ENCODE measurements at places on chromosomes 6 and 20.

DNA sequence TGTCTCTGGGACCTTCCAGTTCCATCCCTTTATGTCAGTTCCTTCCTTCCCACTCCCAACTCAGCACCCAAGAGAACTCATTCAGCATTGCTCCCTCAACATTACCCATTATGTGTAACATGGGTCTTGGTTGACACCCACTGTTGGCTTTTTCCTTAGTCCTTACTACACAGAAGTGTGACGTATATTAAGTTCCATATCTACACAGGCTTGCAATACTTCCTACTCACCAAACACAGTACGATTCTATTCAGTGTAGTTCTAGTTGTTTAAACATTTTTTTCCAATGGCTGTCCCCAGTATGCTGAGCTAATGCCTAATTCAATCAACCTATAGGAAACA is 37.7 kb downstream of the ARHGAP18 start:
- no peak for DNase-seq

- no peak for DNase-seq
Measured at GRCh38 chr20:36819659-36820058, 46.1 kb upstream of the DSN1 start.

DNA sequence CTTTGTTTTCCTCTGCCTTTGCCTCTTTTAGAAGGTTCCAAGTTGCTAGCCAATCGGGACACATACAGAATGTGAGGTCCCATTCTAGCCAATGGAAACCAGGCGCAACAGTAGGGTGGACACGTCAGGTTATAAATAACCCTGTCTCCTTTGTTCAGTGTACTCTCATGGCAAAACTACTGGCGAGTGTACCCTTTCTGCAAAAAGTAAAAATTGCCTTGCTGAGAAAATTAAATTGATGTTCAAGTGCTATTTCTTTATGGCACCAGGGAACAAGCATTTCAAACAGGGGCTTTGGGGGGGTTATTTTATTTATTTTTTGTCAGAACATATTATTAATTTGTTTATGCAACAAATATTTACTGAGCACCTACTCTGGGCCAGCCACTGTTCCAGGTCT is 123.6 kb upstream of the SRSF6 start:
- DNase-seq: no peak

GRCh38 chr6:153023977-153024708 is 21.6 kb upstream of the MTRF1L start:
- DNase-seq: peak; percentile 75

DNA sequence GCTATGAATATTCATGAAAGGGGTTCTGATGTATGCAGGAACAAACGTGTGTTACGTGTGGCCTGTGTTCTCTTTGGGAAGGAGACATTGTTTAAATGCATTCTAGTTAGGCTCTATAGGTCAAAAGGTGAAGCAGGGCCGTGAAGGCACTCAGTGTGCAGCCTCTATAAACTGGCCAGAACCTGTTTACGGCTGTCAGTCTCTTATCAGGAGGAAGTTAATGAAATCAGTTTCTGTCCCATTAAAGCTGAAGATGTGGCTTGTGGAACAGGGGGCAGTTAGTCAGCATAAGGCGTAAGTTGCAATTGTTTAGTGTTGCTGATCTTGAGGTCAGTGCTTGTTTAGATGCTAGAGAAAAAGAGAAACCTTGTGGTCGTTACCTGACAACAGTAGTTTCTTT is 111.5 kb upstream of the KCNG1 start:
- DNase-seq: no peak

DNA sequence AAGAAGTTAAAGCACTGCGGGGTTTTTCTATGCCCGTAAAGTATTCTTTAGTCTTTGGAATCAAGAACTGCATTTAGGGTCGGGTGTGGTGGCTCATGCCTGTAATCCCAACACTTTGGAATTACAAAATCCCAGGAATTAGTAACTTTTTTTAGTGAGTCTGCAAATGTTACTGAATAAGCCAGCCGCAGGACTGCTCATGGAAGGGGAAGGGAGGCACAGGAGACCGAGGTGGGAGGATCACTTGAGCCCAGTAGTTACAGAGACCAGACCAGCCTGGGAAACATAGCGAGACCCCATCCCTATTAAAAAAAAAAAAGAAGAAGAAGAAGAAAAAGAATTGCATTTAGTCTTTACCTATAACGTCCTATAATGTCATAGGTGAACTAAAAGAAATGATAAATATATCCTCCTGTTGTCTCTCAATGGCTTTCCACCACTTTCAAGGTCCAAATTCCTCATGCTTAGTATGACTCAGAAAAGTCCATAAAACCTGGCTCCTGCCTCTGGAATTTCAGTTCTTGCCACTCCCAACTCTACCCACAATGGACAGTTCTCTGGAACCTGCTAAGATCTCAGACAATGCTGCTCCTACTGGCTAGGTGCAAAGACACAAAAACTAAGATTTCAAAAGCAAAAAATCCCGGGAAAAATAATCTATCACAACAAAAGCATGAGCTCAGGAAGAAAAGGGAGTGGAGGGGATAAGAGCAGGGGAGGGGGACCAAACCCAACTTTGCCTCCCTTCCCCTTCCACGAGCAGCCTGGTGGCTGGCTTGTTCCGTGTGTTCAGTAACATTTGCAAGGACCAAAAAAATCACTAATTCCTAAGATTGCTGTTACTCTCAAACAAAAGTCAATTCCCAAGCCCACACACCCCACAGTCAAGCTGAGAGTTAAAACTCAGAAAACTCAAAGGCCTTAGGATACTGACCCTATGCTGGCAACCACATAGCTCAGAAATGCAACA is 39.0 kb downstream of the B4GALT5 start:
- no peak for DNase-seq

GRCh38 chr20:21505810-21506530 is 7.9 kb downstream of the NKX2-2 start:
- no peak for DNase-seq

GRCh38 chr6:107973594-107973993 is 15.6 kb upstream of the SEC63 start:
- no peak for DNase-seq

- DNase-seq: no peak
Measured at GRCh38 chr6:82030761-82031503, 216.6 kb downstream of the IBTK start.

GRCh38 chr6:34319471-34319885 is 70.7 kb upstream of the SMIM29 start:
- DNase-seq: no peak

GRCh38 chr20:35327074-35327976 is 35.1 kb upstream of the FAM83C start:
- no peak for DNase-seq

DNA sequence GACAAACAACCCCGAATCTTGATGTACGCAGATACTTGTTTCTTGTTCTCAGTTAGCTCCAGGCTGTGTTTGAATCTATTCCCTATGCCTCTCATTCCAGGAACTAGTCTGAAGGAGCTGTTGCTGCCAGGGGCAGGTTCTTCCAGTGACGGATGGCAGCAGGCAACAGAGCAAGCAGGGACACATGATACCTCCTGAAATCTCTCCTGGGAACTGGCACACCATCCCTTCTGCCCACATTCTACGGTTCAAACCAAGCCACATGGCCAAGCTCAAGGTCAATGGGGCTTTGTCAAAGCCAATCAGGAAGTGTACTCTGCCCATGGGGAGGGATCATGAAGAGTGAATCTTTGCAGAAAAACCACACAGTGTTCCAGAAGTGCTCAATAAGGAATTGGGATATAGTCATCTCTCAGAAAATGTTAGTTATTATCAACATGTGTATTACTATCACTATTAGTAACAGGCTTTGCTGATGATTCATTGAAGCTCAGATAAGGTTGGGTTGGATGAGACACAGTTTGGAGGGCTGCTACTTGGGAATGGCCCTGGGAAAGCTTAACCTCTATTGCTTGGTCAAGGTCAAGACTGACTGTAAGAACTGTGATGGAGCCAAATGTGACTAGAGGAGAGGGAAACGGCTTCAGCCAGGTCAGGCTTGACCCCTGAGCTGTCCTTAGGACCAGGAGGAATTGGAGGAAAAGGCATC is 454.9 kb downstream of the PTPRT start:
- DNase-seq: no peak

DNA sequence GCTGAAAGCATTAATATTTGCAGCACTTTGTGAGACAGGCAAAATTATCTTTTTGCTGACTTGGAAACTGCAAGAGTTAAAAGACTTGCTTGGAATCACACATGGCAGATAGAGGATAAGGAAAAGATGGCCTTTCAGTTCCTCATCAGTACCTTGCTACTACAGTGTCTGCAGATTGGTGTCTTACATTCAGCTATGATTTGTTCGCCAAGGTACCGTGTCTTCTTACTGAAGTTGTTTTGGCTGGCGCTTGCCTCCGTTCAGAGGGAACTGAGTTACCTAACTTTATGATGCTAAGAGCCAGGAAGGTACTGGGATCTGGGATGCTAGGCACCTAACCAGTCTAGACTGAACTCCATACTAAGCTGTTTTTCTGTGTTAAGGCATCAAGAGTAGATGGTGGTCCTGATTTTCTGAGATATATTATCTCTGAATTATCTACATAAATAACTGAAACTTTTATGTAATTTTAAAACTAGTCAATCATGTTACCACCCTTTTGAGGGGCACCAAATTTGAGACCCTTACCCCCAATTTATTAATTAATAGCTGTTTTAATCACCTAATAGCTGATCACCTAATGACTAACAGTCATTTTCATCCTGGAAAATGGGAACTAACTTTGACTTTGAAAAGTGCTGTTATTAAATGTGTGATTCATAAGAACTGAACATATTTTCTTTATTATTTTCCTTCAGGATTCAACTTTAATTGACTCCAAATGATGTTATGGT is 2.5 kb downstream of the WTAP start:
- no peak for DNase-seq

DNA sequence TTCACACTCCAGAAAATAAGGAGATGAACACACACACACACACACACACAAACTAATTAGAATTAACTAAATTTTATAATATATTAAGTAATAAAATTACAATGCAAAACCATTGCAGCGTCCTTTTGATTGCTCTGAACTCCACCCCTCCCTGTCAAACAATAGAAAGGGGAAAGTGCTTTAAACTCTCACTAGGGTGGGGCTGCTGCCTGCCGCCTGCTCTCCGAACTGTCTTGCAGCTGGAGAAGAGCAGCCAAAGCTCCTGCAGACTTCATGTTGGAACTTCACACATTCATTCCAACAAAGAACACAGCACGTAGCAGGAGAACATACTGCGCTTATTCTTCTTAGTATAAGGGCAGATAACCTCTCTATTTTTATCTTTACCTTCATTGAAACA is 83.2 kb downstream of the GCLC start:
- no peak for DNase-seq

- no peak for DNase-seq
Measured at GRCh38 chr20:13276945-13277541, 56.0 kb downstream of the ISM1 start.

GRCh38 chr6:118810420-118811027 is 83.4 kb upstream of the ASF1A start:
- peak; percentile 92 for DNase-seq

- no peak for DNase-seq
Measured at GRCh38 chr6:39243809-39244208, 14.5 kb upstream of the KCNK5 start.

GRCh38 chr20:50758992-50759391 is 27.6 kb downstream of the PARD6B start:
- no peak for DNase-seq

DNA sequence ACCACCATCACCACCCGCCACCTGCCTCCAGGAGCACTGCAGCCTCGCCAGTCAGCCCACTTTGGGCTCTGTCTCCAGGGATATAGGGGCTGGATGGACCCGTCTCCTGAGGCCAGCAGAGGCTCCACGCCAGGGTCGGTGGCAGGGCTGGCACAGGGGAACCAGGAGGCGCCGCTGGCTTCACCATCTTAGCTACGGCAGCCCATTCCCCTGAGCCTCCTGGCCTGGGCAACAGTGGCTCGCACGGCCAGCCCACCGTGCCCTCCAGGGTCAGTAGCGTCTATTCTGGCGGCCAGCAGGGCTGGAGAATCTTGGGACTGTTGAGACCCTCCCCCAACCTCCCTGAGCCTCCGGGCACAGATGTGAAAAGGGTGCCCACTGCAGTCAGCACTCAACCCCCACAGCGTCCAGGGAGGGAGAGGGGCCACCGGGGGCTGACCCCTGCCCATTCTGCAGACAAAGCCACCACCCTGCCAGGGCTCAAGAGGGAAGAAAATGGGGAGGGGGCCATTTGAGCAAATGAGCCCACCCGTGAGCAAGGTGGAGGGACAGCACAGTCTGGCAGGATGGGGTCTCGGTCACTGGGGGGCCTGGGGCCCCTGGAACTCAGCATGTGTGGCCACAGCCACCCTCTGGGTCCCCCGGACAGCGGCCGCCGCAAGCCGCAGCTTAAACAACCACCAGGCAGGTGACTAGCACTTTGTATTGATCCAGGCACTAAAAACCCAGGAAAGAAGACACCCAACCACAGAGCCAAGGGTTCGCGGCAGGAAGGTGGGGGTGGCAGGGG is 28.7 kb downstream of the KCNQ2 start:
- no peak for DNase-seq

- DNase-seq: no peak
Measured at GRCh38 chr6:16621002-16621401, 140.3 kb downstream of the ATXN1 start.

Measured in Kasumi-1 (cell line).